ENCODE measurements at places on chromosomes 11 and 22.

DNA sequence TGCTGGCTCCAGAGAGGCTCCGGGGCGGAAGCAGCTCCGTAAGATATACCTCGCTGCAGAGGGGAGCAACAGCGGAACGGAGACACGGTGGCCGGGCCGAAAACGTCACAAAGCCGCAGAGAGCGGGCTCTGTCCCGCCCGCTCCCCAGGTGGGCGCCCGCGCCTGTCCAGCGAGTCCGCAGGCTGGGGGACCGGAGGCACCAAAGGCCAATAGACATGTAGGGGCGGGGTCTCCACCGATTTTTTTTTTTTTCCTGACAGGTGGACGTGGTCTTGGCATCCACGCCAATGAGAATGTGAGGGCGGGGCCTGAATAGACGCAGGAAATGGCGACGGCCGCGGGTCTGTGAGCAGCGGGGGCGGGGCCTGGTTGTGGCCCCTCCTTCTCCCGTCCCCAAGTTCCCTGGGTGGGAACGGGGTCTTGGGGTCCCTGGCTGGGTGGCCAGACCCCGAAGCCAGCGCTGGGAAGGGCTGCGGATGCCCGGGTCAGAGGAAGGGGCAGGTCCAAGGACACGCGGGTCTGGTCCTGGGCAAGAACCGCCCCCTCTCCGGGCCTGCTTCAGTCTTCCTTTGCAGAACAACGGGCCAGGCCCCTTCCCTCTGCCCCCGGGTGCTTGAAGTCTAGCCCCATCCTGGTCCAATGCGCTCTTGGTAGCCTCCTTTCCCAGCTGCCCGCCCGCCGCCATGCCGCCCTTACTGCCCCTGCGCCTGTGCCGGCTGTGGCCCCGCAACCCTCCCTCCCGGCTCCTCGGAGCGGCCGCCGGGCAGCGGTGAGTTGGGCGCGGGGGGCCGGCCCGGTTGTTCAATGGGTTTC, at the start of gene DNAJC4:
DNAJC4 (plus strand) TSS at position 378 of the 814 bp plus-strand sequence; CDS start at position 685, 307 bp downstream.
- DNase-seq = peak; percentile 85

DNA sequence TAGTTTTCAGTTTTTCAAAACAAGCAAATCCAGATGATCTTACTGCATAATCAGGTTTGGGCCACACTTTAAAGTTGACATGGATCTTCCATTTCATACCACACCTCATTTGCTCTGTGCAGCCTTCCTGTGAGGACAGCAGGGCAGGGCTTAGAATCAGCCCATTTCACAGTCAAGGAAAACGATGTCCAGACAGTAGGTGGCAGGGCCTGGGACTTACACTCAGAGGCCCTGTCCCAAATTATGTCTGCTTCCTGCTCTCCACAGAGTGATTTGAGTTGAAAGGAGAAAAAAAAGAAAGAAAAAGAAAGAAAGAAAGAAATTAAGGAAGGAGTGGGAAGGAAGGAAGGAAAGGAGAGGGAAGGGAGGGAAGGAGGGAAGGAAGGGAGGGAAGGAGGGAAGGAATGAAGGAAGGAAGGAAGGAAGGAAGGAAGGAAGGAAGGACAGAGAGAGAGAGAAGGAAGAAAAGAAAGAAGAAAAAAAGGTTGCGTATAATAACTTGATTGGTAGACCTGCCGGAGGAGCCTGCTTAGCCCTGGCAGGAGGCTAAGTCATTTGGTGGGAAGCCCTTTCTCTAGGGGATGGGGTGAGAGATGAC, 23.6 kb downstream of the TSKU start:
- no peak for DNase-seq

DNA sequence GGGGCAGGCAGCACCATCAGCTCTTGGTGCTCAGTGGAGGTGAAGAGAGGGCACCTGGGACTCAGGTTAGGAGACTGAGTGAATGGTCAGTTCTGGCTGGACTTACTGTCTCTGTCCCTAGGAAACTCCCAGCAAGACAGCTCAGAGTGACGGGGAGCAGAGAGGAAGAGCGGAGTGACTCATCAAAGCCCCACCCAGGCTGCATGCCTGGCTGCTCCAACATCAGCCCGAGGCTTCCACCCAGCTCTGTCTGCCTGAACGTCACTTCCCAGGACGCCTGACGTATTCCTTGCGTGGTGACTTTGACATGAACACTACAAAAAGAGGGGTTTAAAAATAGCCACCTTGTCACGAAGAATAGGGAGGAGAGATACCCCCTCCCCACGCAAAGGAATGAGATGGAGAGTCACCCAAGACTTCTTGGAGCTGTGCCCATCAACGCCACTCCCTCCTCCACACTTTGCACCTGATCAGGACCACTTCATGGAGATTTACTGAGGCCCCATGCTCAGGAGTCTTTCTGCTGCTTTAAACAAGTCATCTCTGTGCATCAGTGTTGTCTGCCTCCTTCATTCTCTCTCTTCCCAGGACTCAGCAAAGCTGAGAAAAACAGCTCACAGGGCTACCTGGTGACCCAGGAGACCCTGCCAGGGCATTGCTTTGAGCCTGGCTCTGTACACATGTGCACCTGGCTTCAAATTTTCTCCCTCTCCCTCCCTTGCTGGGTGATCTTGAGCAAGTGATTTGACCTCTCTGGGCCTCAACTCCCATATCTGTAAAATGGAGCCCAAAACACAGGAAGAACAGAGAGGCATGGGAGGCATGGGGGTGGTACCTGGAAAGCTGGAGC, 83.1 kb downstream of the MN1 start:
- DNase-seq = peak; percentile 33

- DNase-seq = no peak
These were observed 233.0 kb downstream of the FAM76B start for GRCh38 chr11:95556342-95557163.

DNA sequence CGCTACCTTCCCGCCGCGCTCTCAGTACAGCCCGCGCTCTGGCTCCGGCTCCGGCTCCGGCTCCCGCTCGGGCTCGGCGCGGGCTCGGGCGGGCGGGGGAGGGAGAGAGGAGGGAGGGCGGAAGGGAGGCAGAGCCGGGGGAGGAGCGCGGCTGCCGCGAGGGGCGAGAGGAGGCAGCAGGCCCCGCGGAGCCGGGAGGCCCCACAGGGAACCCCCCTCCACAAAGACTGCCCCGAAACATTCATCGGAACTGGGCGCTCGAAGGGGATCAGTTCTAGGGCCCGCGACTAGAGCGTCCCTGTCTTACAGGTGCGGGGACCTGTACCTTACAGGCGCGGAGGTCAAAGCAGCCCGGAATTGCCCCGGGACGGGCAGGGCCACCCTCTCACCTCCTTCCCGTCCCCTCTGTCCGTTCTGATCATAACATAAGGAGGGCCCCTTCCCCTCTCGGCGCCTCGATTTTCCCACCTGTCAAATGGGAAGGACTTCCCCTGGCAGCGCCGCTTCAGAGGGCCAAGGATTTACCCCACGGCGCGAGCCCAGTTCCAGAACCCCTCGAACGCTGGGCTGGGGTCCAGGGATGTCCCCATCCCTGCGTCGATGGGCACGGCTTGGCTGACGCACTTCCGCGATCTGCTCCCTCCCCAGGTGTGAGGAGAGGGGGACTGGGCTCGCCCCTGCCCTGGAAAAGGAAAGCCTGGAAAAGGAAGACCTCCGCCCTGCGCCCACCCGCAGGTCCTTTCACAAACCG, at the start of gene SHISA8:
SHISA8 (minus strand) TSS at position 40 of the 751 bp plus-strand sequence. CDS start 407 bp downstream, outside the sequence.
- DNase-seq = no peak

DNA sequence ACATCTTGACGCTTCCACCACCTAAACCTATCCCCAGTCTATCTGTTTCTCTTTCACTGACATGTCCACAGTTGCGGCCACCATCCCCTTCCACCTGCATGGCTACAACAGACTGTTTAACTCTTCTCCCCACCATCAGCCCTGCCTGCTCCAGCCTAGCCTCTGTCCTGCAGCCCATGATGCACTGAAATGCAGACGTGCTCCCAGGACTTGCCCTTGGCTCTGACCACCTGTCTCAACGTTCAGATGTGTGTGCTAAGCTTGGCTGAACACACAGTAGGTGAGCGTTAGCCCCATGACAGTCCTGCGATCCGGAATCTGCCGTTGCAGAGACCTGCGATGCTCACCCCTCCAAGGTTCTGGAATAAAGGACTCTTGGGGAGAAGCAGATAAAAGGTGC, 22.7 kb downstream of the CBX7 start:
- DNase-seq = no peak

GRCh38 chr11:104538313-104538712, 359.9 kb downstream of the CASP12 start:
- no peak for DNase-seq

GRCh38 chr22:42841444-42841843, 15.6 kb downstream of the ARFGAP3 start:
- no peak for DNase-seq

DNA sequence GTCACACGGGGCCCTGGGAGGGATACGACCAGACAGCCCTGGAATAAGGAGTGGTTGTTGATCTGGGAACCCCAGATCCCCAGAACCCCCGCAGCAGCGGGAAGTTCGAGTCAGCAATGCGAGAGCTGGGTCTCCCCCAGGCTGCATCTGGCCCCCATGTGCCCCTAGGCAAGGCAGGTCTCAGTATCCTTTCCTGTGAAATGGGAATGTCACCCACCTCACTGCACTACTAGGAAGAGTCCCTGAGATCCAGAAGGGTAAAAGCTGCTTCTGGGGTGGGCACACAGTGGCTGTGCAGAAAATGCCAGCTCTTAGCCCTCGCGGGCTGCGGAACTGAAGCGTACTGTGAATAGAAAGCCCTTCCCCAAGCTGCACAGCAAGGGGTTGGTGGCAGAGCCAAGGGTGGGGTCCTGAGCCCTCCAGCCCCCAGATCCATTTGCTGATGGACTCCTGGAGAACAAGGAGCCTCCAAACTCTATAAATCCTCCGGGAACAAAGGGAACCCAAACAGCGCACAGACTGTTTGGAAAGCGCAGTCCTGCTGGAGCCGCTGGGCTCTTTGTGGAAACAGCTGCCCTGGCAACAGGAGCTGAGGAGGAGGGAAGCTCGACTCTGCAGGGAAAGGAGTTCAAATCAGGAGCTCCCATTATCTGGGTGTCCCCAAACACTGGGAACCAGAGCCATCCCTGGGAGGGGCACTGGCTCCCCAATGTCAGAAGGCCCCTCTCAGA, 68.2 kb upstream of the SHISAL1 start:
- DNase-seq = no peak
